ENCODE measurements at places on chromosomes 2 and 18. TPM values are rescaled to one million over a fixed set of nuclear protein-coding genes. Genes with fewer than 3 reads are reported as not detected.
A peak's percentile ranks its signal among the peaks of the same experiment; 100 is the strongest.

DNA sequence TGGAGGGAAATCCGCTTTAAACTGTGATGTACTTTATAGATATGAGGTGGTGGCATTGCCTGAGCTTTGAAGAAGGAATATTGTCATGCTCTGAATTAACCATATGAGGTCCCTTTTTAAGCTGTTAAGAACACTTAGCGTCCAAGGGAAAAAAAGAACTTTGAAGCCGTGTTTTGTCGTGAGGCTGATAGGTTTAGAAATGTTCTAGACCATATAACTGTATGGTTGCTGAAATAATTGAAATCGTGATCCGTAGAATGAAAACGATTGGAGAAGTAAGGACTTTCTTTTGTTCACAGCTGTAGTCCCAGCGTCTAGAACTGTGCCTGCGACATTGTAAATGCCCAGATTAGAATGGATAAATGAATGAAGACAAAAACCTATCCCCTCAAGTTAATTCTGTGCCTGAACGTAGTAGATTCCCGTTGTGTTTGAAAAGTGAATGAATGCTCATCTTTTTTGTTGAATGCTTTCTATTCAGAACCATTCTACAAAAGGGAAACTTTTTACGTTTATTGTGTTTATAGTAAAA is 1.5 kb downstream of the SMCHD1 start:
- peaks cover 34% of the 10 kb centered on the region for H3K4me1 ChIP-seq
- peaks cover 41% of the 10 kb centered on the region for H3K36me3 ChIP-seq
- peak overlapping the region; percentile 95 for H3K4me3 ChIP-seq
- peaks cover 1% of the 10 kb centered on the region for H3K27me3 ChIP-seq
- no peak for DNase-seq

DNA sequence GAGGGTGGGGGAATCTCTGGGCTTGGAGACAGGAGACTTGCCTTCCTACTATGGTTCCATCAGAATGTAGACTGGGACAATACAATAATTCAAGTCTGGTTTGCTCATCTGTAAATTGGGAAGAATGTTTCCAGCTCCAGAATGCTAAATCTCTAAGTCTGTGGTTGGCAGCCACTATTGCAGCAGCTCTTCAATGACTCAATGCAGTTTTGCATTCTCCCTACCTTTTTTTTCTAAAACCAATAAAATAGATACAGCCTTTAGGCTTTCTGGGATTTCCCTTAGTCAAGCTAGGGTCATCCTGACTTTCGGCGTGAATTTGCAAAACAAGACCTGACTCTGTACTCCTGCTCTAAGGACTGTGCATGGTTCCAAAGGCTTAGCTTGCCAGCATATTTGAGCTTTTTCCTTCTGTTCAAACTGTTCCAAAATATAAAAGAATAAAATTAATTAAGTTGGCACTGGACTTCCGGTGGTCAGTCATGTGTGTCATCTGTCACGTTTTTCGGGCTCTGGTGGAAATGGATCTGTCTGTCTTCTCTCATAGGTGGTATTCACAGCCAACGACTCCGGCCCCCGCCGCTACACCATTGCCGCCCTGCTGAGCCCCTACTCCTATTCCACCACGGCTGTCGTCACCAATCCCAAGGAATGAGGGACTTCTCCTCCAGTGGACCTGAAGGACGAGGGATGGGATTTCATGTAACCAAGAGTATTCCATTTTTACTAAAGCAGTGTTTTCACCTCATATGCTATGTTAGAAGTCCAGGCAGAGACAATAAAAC is 6.5 kb downstream of the TTR start:
- DNase-seq: no peak
- peaks cover 3% of the 10 kb centered on the region for H3K27me3 ChIP-seq
- no peak overlapping the region for H3K27ac ChIP-seq
- no peak overlapping the region for H3K4me3 ChIP-seq

- peak; percentile 66 for DNase-seq
- no peaks in the 10 kb centered on the region for H3K27me3 ChIP-seq
- H3K27ac ChIP-seq: peak overlapping the region; percentile 85
- peak overlapping the region; percentile 100 for H3K4me3 ChIP-seq
These were observed 1.0 kb downstream of the RTN4 start for GRCh38 chr2:55049043-55049820.

DNA sequence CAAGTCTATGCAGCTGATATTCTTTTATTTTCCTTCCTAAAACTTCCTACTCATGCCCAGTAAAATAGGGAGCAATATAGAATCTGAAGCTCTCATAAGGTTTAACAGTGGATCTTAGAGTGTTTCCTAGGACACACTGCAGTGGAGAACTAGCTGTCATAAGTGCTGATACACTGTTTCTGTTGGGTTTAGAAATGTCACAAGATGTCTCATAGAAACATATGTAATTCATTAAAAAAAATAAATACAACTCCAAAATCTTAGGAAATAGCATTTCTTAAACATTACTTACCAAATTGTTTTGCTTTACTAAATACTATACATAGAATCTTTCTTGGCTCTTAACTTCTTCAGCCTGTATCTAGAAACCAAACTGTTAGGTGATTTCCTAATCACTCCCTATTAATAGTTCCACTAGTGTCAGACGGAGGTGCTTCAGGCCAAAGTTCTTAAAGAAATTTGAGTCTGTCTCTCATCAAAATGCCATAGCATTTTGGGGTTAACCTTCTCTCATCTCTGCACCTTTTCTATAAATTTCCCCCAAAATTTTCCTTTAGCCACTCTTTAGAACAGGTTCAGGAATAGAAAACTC is 93.7 kb downstream of the CERKL start:
- no peak overlapping the region for H3K27ac ChIP-seq
- H3K36me3 ChIP-seq: no peaks in the 10 kb centered on the region
- no peak overlapping the region for H3K4me3 ChIP-seq
- DNase-seq: no peak
- peaks cover 3% of the 10 kb centered on the region for H3K4me1 ChIP-seq

- peaks cover 15% of the 10 kb centered on the region for H3K4me1 ChIP-seq
- DNase-seq: no peak
These were observed 63.9 kb downstream of the NEB start for GRCh38 chr2:151670346-151670745.

GRCh38 chr2:195521589-195521988 is 135.4 kb upstream of the SLC39A10 start:
- no peak for DNase-seq
- no peak overlapping the region for H3K27ac ChIP-seq
- H3K36me3 ChIP-seq: peaks cover 50% of the 10 kb centered on the region
- peaks cover 3% of the 10 kb centered on the region for H3K4me1 ChIP-seq
- H3K4me3 ChIP-seq: no peak overlapping the region

GRCh38 chr2:145383961-145384360 is 864.0 kb upstream of the ZEB2 start:
- no peaks in the 10 kb centered on the region for H3K27me3 ChIP-seq
- H3K4me3 ChIP-seq: no peak overlapping the region
- no peaks in the 10 kb centered on the region for H3K36me3 ChIP-seq
- no peak for DNase-seq
- no peaks in the 10 kb centered on the region for H3K4me1 ChIP-seq

GRCh38 chr2:106358081-106358480 is 110.1 kb downstream of the RGPD3 start:
- H3K27me3 ChIP-seq: peaks cover 35% of the 10 kb centered on the region
- H3K4me1 ChIP-seq: no peaks in the 10 kb centered on the region
- H3K4me3 ChIP-seq: no peak overlapping the region
- DNase-seq: no peak
- H3K36me3 ChIP-seq: no peaks in the 10 kb centered on the region

DNA sequence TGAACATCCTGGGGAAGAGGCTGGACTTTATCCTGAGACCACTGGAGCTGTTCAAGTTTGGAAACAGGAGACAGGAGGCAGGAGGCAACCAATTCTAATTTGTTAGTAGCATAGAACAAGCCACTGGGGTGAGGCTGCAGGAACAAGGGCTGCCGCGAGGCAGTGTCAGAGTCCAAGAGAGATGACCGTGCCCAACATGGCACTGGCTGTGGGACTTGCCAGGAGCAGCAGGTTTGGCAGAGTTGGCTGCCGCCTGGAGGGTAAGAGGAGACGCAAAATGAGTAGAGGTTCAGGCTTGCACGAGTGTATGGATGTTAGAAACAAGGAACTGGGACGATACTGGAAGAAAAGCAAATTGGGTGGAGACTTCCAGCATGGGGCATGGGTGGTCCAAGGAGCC is 168.5 kb downstream of the TPGS2 start:
- H3K4me1 ChIP-seq: no peaks in the 10 kb centered on the region
- H3K27me3 ChIP-seq: no peaks in the 10 kb centered on the region
- H3K4me3 ChIP-seq: no peak overlapping the region

- no peaks in the 10 kb centered on the region for H3K36me3 ChIP-seq
- peaks cover 16% of the 10 kb centered on the region for H3K4me1 ChIP-seq
- peak overlapping the region; percentile 82 for H3K4me3 ChIP-seq
- no peak overlapping the region for H3K27ac ChIP-seq
These were observed 776 bp downstream of the EMILIN2 start for GRCh38 chr18:2847317-2848246.

GRCh38 chr18:1658908-1659566 is 754.4 kb downstream of the ADCYAP1 start:
- no peak for DNase-seq
- no peaks in the 10 kb centered on the region for H3K36me3 ChIP-seq
- no peak overlapping the region for H3K4me3 ChIP-seq
- H3K4me1 ChIP-seq: no peaks in the 10 kb centered on the region

GRCh38 chr18:6593142-6593885 is 136.2 kb upstream of the ARHGAP28 start:
- H3K36me3 ChIP-seq: no peaks in the 10 kb centered on the region
- H3K27me3 ChIP-seq: no peaks in the 10 kb centered on the region
- H3K27ac ChIP-seq: no peak overlapping the region
- no peak overlapping the region for H3K4me3 ChIP-seq
- DNase-seq: no peak
- no peaks in the 10 kb centered on the region for H3K4me1 ChIP-seq

The ST8SIA5 gene
- not detected for total RNA-seq

The ADNP2 gene
- 26.6 TPM for total RNA-seq

The UGT1A6 gene
- not detected for total RNA-seq

The LINC00305 gene
- not detected for total RNA-seq

Measured in activated CD4-positive, alpha-beta memory T cell treated with anti-CD3 and anti-CD28 coated beads, Interleukin-2, amount 10 ng/mL, durations not matched to agents 7 days and 5 days (primary cell).